ENCODE measurements at places on chromosomes 1 and 21. TPM values are rescaled to one million over a fixed set of nuclear protein-coding genes. Genes with fewer than 3 reads are reported as not detected.

The MCOLN2 gene
- not detected for total RNA-seq

The MNDA gene
- 1.4 TPM for total RNA-seq

The DISC1 gene
- 25.5 TPM for total RNA-seq

The CCDC185 gene
- total RNA-seq: not detected

The UBE2Q1 gene
- 15.2 TPM for total RNA-seq

The C1orf56 gene
- total RNA-seq: 2.9 TPM

The ATF6 gene
- total RNA-seq: 29.0 TPM

The RAB3B gene
- 22.4 TPM for total RNA-seq

The SMCP gene
- not detected for total RNA-seq

The IL20 gene
- total RNA-seq: not detected

The EIF2D gene
- total RNA-seq: 22.5 TPM

The GRHL3 gene
- 1.2 TPM for total RNA-seq

The KRTAP7-1 gene
- total RNA-seq: not detected

The DYNLT4 gene
- not detected for total RNA-seq

The ITGB2 gene
- 6.8 TPM for total RNA-seq

The PTPRU gene
- total RNA-seq: 13.3 TPM

The KCNH1 gene
- total RNA-seq: 12.1 TPM

The EXOSC10 gene
- 54.3 TPM for total RNA-seq

The GPR3 gene
- total RNA-seq: 1.00 TPM

The CFHR4 gene
- total RNA-seq: not detected

The GFI1 gene
- not detected for total RNA-seq

The SLC1A7 gene
- not detected for total RNA-seq

The ADORA3 gene
- total RNA-seq: 1.1 TPM

The E2F2 gene
- total RNA-seq: 3.1 TPM

The LEPROT gene
- total RNA-seq: 46.9 TPM

The SLFNL1 gene
- 3.4 TPM for total RNA-seq

The MX2 gene
- total RNA-seq: 0.36 TPM

The PRDM16 gene
- total RNA-seq: 5.0 TPM

The DVL1 gene
- total RNA-seq: 46.0 TPM

The C8B gene
- total RNA-seq: not detected

The UQCRHL gene
- total RNA-seq: 2.6 TPM

The C8A gene
- total RNA-seq: not detected

The EDARADD gene
- 1.3 TPM for total RNA-seq

The OLFML2B gene
- 3.9 TPM for total RNA-seq

The FAM163A gene
- 0.36 TPM for total RNA-seq

The CHI3L1 gene
- total RNA-seq: 0.18 TPM

The NTMT2 gene
- not detected for total RNA-seq

The ACOT11 gene
- 6.4 TPM for total RNA-seq

The CFHR5 gene
- not detected for total RNA-seq

The TGFB2 gene
- 28.1 TPM for total RNA-seq

The RBP7 gene
- not detected for total RNA-seq

The RXFP4 gene
- not detected for total RNA-seq

The IGSF3 gene
- total RNA-seq: 75.4 TPM

The SH3D21 gene
- 5.4 TPM for total RNA-seq

The MIXL1 gene
- total RNA-seq: 0.18 TPM

The GUCA2A gene
- not detected for total RNA-seq

The NBPF20 gene
- total RNA-seq: 10.8 TPM

The B3GALT5 gene
- total RNA-seq: 3.2 TPM

The FAM151A gene
- not detected for total RNA-seq

The PRDM2 gene
- total RNA-seq: 40.6 TPM

The PIP5K1A gene
- 83.5 TPM for total RNA-seq

The F5 gene
- 0.18 TPM for total RNA-seq

The TRIM67 gene
- 29.4 TPM for total RNA-seq

Data from cerebellum (tissue), 4 donors.